Caco-2 (cell line): ENCODE measurements at places on chromosomes 5 and 9. TPM values are rescaled to one million over a fixed set of nuclear protein-coding genes. Genes with fewer than 3 reads are reported as not detected.

DNA sequence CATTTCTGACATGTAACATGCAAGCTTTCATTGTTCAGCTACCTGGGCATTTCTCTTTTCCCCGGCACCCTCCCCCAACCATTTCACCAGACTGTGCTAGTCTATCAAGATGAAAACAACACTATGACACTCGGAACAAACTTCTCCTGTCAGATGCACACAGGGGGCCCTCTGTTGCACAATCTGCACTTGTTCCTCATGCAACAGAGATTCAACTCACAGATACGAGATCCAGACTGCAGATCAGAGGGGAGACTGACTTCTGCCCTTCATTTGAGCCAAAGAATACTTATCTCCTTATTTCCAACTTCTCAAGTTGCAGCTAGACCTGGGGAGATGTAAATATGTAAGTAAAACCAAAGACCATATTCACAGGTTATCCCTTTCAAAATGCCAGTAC lies 15.7 kb upstream of the FST start:
- no peak for DNase-seq

DNA sequence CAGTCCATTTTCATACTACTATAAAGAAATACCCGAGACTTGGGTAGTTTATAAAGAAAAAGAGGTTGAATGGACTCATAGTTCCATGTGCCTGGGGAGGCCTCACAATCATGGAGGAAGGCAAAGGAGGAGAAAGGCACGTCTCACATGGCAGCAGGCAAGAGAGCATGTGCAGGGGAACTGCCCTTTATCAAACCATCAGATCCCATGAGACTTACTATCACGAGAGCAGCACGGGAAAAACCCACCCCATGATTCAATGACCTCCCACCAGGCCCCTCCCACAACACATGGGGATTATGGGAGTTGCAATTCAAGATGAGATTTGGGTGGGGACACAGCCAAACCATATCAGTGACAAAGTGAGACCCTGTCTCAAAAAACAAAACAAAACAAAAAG lies 19.9 kb downstream of the TRAF2 start:
- no peak for DNase-seq

GRCh38 chr5:103021314-103021713 lies 98.6 kb downstream of the GIN1 start:
- DNase-seq: no peak

- no peak for DNase-seq
Observed at GRCh38 chr5:7087719-7088297, 308.1 kb upstream of the ADCY2 start.

GRCh38 chr5:139108063-139108824 lies 89.9 kb downstream of the SIL1 start:
- DNase-seq: no peak

DNA sequence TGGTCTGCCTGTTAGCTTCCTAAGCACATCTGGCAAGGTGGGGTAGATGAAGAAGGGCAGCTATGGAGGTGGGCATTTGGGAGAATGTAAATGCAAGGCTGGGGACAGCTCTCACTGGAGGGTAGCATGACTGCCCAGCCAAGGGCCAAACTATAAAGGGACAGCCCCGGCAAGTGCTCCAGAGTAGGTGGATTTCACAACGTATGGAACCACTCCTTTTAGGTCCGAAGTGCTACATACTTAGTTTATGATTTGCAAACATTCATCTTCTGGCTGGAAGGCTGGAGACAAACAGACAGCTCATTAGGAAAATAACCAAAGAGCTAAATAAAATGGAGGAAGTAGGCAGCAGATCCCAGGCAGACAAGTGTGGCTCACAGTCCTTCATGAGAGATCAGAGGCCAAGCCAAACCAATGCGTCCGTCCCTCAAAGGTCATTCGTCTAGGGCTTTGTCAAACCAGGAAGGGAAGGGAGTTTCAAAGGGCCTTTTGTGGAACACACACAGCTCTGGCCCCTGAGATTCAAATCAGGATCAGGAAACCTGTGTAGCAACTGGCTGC lies 42.5 kb upstream of the GLRX start:
- DNase-seq: peak; percentile 88

DNA sequence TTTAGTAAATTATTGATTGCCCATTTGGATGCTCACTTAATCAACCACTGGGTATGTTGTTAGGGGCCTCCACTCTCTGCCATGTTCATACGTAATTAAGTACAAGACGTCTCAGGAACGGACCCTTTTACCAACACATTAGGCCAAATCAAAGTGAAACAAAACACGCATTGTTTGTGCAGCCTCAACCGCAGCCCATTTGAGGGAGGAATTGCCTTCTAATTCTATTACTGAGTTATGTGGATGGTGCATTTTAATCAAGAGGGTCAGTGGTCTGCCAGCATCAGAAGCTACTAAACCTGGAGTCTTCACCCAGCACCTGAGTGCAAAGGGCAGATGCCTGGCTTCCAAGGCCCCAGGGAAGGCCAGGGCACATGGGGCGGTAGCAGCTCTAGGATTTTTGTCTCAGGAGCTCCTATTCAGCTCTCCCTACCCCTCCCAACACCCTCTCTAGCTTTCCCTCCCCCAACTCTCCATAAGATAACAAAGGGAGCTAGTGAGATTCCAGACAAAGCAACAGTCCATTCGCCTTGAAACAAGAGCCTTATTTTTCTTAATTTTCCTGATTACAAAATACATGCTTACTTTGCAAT lies 7.9 kb upstream of the MED27 start:
- no peak for DNase-seq

- no peak for DNase-seq
Observed at GRCh38 chr5:178768371-178769260, 38.2 kb upstream of the ZNF354A start.

- DNase-seq: no peak
Observed at GRCh38 chr5:114311968-114312367, 49.9 kb upstream of the KCNN2 start.

- no peak for DNase-seq
Observed at GRCh38 chr9:69030851-69031645, 4.5 kb upstream of the FXN start.

- DNase-seq: no peak
Observed at GRCh38 chr5:6717687-6718086, 4.5 kb downstream of the TENT4A start.

DNA sequence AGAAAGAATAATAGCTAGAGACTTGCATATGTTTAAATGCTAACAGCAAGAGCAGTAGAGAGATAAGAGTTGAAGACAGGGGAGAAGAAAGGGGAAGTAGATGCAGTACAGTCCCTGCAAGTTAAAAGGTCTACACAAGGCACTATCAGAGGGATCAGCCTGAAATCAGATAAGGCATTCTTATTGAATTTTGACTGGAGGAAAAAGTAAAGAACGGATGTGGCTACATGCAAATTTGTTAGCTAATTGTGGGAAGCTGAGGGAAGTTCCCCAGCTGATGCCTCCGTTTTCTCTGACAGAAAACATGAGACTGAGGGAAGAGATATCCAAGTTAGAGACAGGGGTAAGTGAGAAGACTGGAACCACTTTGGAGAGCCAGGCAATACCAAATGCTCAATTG lies 12.9 kb upstream of the RHOBTB3 start:
- no peak for DNase-seq

DNA sequence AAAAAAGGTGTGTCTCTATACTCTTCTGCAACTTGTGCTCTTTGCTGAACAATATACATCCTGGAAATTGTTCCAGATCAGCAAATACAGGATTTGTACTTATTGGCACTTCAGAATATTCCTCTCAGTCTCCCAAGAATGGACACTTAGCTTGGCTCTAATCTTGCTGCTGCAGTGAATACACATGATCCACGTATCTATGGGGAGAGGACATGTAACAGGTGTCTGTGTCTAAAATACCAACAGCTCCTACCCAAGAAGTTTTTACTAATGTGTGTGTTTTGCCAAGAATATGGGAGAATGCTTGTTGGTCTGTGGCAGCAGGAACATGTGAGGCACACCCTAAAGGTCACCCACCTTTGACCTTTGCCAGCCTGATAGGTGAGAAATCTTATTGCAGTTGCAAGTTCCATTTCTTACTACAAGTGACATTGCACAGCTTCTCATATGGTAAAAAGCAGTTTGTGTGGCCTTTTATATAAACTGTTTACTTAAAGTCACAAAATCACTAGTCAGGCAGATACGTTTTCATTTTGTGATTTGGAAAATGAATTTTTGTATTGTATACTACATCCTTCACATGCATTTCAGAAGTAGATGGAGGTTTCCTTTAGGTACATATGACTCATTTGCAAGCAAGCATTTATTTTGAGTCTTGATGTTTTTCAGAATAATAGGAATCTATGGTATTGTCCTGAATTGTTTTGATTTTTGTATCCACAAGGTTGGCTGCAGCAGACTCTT lies 35.8 kb downstream of the PHF2 start:
- DNase-seq: no peak

GRCh38 chr9:21075484-21075883 lies 2.3 kb downstream of the IFNB1 start:
- DNase-seq: no peak

DNA sequence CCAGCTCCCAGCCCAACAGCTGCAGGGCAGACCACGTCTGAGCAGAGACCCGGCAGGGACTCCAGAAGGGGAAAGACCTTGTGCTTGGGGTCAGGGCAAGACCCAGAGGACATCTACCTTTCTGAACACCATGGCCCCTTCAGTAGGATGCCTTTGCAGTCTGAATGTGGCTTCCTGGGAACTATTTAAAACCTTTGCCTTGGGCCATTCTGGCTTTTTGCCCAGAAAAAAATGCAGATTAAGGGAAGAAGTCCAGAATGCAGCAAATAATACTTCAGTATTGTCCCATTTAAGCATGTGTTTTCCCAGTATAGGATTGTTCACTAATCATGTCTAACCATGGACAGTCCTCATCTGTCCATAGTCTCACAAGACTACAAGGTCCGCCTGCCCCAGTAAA lies 67.5 kb upstream of the ERCC6L2 start:
- no peak for DNase-seq

GRCh38 chr5:173743641-173744343 lies 127.3 kb upstream of the BOD1 start:
- DNase-seq: peak; percentile 35

DNA sequence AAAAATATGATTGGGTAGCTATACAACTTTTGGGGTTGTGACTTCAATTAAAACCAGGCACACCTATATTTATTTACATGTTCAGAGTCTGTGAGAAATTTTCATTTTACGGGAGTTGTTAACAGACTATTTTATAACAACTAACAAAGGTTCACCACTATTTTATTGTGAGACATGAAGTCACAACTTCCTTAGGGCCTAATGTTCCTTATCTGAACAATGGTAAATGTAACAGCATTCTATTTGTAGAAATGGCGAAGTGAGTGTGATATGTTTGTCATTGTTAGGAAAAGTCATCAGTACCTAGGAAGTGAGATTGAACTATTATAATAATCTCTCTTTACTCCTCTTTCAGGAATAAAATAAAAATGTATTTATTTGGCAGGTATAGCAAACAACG lies 67.4 kb downstream of the CSNK1G3 start:
- no peak for DNase-seq

DNA sequence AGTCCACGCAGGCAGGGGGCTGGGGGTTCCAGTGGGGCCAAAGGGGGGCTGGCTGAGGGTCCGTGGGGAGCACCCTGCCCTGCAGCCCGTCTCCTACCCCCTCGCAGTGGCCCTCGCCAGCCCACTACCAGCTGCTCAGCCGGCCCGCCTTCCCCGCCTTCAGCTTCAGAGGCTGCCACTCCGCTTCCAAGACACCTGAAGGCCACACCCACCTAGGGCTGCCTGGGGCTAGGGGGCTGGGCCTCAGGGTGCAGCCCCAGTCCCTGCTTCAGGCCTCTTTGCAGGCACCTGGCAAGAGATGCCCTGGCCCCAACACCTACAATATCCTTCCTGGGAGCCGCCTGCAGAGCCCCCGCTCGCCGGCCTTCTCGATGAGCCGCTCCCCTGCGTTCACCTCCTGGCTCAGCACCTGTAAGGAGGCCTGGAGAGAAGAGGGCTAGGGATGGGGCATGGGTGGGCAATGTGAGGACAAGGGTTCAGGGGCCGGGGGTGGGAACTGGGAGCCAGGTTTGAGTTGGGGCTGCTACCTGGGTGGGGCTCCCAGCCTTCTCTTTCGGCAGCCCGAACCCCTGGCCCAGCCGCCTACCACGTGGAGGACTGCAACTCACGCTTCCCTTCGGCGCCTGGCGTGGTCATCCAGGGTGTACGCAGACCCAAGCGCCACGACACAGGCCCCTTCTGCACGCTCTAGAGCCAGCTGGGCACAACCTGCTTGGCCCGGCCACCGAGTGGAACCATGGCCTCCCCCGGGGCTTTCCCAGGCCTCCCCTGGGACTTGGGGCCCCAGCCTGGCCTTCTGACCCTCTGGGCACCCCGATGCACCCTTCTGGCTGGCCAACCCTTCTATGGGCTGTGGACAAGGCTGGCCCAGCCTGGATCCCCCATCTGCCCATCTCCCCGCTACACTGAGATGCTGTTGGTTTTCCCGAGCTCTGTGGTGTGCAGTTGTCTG lies 1.7 kb downstream of the STPG3 start:
- peak; percentile 57 for DNase-seq

DNA sequence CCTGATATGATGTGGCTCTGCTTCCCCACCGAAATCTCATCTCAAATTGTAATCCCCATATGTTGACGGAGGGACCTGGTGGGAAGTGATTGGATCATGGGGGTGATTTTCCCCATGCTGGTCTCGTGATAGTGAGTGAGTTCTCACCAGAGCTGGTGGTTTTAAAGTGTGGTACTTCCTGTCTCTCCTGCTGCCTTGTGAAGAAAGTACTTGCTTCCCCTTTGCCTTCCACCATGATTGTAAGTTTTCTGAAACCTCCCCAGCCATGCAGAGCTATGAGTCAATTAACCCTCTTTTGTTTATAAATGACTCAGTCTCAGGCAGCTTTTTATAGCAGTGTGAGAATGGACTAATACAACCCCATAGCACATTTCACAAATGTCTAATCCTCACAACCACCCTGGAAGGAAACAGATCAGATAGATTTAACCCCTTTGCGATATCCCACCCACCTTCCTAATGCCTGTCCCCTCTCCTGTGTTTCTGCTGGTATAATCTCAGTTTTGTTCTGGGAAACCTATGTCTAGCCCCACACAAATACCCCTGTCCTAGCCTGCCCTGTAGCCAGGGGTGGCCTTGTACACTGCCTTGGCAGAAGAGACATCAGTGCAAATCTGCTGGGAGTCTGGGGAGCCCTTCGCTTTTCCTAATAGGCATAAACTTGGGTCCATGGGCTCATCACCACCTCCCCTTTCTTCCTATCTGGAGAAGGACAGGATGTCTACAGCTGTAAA lies 157.0 kb upstream of the RAI14 start:
- no peak for DNase-seq

GPR150 gene
- 0.21 and 0.27 TPM in 2 replicates for total RNA-seq

CSNK1A1 gene
- 252 and 264 TPM in 2 replicates for total RNA-seq

C5orf58 gene
- total RNA-seq: not detected in 2 replicates

UQCRQ gene
- total RNA-seq: 356 and 449 TPM in 2 replicates

RANBP17 gene
- total RNA-seq: 28.2 and 31.8 TPM in 2 replicates

IFNA13 gene
- not detected in 2 replicates for total RNA-seq

GM2A gene
- 27.6 and 28.0 TPM in 2 replicates for total RNA-seq

INSL6 gene
- not detected in 2 replicates for total RNA-seq
